Activated naive CD4-positive, alpha-beta T cell treated with anti-CD3 and anti-CD28 coated beads for 36 hours (primary cell): ENCODE measurements at places on chromosomes 16 and 17. TPM values are rescaled to one million over a fixed set of nuclear protein-coding genes. Genes with fewer than 3 reads are reported as not detected.

Gene TMEM100
- not detected for total RNA-seq

Gene MRPL12
- total RNA-seq, result 97.7 TPM

Gene FBXW10
- not detected for total RNA-seq

Gene CDRT4
- 1.0 TPM for total RNA-seq

Gene CCT6B
- total RNA-seq, result 0.69 TPM
